ENCODE measurements at places on chromosomes 7 and 10.

GRCh38 chr7:36775061-36775620 is 50.8 kb upstream of the AOAH start:
- no peak for DNase-seq

DNA sequence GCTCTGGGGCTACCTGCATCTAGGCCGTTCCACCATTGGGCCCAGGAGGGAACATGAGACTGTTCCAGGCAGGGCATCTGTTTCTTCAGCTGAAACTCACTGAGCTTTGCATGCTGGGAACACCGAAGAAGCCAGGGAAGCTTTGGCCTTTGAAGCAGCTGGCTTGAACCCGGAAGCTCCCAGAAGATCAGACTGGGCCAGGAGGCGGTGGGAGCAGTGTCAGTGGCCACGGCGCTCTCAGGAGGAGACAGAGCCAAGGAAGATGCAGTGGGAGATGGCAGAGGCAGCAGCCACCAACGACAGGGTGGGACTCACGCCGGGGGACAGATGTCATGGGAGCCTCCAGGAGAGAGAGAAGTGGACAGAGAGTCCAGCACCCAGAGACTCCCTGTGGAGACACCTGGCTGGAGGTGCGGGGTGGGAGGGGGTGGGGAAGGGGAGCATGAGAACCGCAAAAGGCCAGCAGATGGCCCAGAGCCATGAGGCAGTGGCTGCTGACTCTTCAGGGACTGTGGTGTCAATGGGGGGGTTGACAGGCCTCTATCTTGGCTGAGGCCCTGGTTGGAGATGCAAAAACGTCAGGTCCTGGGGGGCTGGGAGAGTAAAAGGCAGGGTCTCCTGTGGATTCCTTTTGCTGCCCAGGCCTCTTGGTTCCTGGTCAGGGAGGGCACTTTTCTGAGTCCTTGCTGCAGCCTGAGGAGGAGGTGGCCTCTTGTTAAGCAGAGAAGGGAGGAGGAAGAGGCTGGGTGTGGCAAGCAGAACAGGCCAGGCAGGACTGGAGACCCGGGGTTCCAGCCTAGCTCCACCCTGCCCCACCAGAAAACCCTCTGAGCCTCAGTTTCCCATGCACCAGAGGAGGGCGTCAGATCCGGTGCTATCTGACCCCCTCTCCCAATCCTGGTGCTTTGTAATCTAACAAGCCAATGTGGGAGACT is 6.3 kb upstream of the AQP1 start:
- DNase-seq: no peak

DNA sequence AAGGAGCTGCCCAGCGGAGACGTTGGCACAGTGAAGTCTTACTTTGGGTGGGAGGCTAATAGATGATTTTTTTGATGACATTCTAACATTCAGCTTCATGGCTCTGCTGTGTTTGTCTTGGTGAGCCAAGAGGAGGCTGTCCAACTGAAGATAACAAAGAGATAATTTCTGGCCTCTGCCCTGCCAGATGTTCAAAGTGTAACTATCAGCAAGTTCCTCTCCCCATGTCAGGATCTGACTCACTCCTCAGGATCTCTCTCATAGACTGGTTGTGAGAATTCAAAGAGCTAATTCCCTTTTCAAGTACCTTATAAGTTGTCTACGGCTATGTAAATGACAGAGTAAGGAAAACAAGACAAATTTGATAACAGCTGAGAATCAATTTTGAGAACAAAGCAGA is 1340.9 kb downstream of the XPNPEP1 start:
- DNase-seq: peak; percentile 43

GRCh38 chr7:14381306-14381705 is 391.8 kb upstream of the ETV1 start:
- DNase-seq: peak; percentile 12
